ENCODE measurements at places on chromosomes 6 and 20.

DNA sequence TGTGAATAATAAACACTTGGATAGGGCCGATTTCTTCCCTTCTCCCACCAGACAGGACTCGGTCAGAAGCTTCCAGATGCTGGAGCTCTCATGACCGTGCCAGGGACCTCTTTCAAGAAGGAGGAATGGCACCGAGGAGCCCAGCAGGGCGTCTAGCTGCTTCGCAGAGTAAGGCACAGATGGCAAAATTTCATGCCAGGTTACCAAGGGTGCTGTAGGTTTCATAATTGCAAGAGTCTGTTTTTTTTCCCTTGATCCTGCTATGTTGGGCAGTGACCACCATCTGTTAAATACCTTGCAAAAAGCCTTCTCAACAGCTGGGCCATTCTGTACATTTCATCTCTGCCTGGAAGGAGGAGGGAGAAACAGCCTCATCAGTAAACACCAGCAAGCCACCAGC is 111.8 kb downstream of the EDN3 start:
- no peak for DNase-seq

DNA sequence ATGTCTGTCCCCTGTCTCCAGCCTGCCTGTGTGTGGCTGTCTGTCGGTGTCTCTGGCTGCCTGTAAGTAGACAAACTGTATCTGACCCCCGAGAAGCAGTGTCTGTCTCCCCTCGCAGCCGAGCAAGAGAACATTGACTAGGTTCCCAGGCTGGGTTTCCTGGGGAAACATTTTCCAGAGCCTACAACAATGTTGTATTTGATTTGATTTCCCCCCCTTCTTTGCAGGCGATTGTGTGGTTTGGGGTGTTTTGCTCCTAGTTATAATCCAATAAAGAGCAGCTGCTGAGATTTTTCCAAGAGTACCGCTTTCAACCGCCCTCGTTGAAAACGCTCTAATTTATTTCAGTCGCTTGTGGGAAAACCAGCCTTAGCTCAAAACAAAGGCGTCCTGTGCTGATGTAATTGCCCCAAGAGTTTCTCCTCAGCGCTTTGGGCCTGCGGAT is 92.6 kb downstream of the CDC5L start:
- DNase-seq, result no peak

GRCh38 chr20:47863315-47863965 is 78.2 kb upstream of the SULF2 start:
- no peak for DNase-seq

DNA sequence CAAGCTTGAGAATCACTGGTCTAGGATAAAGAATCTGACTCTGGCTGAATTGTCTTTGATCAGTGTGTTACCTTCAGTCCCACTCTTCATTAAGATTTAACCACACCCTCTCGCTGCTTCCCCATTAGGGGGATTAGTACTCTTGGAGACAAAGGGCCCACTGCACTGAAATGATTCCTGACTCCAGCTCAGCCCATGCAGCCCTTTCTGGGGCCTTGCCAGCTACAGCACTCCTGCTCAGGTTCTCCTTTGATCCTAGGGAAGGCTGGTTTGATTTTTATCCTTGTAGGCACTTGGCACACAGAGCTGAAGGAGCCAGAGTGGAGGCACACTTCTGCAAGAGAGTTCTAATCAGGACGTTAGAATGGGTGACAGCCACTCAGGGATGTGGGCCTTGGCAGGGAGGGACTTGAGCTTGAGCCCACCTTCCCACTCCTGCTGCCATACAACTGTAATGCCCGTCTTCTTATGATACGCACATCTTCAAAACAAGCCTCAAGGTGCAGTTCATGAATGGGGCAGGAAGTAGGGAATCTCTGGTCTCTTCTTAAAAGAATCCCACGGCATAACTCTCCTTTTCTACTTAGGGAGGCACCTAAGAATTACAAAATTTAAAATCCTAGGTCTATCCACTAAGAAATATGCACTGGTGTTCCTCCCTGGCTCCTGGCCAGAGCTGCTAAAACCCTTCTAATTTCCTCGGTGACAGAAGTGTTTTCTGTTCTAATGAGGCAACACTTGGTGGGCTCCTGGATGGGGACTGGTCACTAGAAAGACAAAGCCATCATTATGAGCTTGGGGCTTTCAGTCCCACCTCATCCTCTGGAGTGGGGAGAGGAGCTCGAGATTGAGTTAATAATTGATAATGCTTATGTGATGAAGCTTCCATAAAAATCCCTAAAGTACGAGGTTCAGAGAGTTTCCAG is 1.5 kb upstream of the SLA2 start:
- no peak for DNase-seq

GRCh38 chr20:6711951-6712649 is 55.4 kb upstream of the BMP2 start:
- no peak for DNase-seq

- DNase-seq, result no peak
These were observed 56.3 kb downstream of the RIPOR3 start for GRCh38 chr20:50635014-50635557.

DNA sequence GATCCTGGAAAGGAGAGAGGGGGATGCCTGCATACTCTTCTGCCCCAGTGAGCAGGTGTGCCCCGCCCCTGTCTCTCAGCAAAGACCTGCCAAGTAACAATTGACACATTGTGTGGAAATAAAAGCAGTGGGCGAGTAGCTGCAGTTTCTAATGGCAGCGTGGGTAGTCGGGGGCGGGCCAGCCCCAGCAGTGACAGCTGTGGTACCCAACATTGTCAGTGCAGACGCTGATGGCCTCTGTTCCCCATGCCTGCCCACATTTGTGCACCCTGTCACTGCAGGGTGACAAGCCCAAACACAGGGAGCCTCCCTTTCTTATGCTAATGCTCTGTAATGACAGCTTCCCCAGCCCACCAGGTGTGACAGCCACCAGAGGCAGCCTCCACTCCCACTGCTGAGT is 491.7 kb downstream of the DHX35 start:
- DNase-seq, result no peak

DNA sequence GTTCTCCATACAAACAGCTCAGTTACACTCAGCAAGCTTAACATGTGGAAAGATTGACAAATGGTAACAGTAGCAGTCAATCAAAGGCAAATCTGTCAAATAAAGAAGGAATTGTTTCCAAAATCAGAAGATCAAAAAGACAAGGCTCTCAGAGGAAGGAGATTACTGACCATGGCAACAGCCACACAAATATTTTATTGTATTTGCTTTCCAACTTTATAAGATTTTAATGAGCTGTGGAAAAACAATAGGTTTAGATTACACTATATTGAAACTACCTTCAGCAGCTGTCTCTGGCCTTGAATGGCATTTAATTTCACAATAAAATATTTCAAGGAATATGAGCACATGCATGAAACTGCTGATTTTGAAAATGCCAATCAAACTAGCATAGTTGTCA is 1143.9 kb upstream of the GJE1 start:
- DNase-seq, result no peak

DNA sequence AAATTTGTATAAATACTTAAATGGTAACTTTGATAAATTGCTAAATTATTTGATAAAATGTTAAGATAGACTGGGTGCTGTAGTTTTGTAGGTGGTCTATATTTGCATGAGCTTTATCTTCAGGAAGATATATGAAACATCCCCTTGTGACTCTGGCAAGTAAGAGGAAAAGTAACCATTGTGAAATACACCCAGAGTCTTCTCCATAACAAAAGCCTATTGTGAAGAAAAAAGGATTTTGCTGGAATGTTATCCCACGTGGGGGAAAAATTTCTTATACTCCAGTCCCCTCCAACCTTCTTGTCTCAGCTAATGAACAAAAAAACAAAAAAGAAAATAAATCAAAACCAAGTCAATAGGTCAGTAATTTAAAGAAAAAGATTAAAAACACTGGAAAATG is 600.7 kb downstream of the HDGFL1 start:
- DNase-seq, result no peak

- no peak for DNase-seq
These were observed 31.1 kb downstream of the MYB start for GRCh38 chr6:135212020-135212806.
